Bronchial epithelial cell (primary cell): ENCODE measurements at places on chromosomes 1 and 21.

GRCh38 chr1:111822138-111822537 lies 66.4 kb downstream of the DDX20 start:
- DNase-seq: no peak

DNA sequence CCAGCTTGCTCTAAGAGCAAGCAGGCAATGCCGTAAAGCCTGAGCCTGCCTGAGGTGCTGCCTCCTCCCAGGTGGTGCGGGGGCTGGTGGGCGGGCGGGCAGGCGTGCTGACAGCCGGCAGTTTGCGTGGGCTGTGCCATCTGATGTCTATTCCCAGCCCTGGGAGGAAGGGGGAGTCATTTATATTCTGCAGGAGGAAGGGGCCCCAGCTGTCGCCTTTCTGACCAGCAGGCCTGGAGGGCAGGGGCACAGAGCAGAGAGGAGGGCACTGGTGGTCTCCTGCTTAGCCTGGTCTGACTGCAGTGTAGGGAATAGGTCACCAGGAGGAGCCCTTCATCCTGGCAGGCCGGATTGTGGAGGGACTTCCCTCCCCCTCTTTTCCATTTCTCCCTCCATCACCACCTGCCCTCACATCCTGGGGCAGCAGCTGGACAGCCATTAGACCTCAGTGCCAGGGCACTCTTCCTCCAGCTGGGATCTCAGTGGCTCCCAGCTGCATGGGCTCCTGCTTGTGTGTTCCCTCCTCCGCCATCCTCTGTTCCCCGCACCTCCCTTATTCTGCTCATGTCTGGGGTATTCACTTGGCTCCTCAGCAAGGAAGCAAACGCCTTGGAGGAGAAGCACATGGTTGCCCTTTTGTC lies 4.4 kb downstream of the CYB561D1 start:
- no peak for DNase-seq

- no peak for DNase-seq
These were observed 600 bp downstream of the ASTN1 start for GRCh38 chr1:177163844-177164379.

DNA sequence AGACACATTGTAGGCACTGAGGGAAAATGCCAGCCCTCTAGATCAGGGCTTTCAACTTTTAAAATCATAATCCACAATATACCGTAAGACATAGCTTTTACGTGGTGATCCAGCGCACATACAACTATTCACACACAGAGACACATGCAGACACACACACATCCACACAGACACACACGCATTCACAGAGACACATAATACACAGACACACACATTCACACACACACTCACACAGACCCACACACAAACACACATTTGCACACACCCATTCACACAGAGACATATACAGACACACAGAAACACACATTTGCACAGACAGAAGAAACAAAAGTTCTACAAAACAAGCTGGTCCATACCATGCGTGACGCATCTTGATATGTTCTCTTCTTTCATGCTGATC lies 244.5 kb downstream of the RHOU start:
- DNase-seq: no peak

- no peak for DNase-seq
These were observed 8.8 kb upstream of the FABP3 start for GRCh38 chr1:31381394-31382294.

GRCh38 chr1:25209516-25209915 lies 22.8 kb downstream of the SYF2 start:
- DNase-seq: no peak

DNA sequence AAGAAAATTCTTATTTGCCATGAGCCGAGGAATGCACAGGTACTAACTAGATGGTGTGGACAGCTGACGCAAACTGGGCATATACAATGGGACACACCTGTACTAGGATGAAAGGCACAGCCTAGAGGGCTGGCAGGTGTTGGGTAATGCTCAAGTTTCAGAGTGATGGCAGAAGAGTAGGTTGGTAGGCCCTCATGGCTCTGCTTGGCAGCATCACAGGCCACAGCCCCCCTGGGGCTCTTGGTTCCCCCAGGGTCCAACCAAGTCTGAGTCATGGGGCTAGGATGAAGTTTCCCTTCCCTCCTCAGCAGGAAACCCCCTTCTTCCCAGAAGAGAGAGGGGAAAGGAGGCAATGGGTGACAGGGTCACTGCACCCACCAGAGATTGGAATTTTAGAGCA lies 35.2 kb downstream of the SPEN start:
- DNase-seq: no peak

DNA sequence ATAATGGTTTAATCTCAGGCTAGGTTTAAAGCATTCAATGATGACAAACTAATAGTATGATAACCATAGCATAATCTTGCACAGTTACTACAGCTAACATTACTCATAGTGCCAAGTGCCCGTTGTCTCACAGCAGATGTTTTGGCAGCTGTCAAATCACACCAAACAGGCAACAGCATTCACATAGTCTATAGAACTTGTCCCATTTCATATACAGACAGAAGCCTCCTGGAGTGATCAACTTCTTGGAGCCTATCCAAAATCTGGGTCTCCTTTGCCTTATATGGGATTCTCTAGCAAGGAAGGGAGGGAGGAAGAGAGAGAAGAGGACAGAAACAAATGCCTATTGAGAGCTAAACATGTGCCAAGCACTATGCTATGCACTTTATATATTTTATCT lies 250.6 kb upstream of the ZP4 start:
- no peak for DNase-seq

- peak; percentile 38 for DNase-seq
These were observed 141.8 kb upstream of the ZRANB2 start for GRCh38 chr1:71222668-71223067.

DNA sequence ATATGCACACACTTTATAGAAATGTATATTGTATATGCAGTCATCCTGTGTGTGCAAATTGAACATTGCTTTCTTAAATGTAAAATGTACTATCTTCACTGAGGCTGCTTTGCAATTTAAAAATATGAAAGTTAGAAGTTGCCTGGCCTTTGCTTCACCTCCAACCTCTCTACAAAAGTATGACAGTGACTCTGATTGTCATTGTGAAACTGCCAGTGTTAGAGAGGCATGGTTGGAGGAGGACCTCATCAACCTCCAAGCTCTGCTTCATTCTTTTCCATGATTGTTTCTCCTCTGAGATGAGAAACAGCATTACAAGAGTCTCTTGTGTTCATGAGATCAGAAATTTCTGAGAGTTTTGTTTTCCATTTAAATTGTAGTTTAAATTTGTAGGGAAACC lies 185.5 kb downstream of the ZC3H11B start:
- no peak for DNase-seq

GRCh38 chr21:41067709-41068108 lies 100.3 kb upstream of the BACE2 start:
- no peak for DNase-seq

- no peak for DNase-seq
These were observed 57.2 kb downstream of the AGPAT3 start for GRCh38 chr21:43921979-43922945.

DNA sequence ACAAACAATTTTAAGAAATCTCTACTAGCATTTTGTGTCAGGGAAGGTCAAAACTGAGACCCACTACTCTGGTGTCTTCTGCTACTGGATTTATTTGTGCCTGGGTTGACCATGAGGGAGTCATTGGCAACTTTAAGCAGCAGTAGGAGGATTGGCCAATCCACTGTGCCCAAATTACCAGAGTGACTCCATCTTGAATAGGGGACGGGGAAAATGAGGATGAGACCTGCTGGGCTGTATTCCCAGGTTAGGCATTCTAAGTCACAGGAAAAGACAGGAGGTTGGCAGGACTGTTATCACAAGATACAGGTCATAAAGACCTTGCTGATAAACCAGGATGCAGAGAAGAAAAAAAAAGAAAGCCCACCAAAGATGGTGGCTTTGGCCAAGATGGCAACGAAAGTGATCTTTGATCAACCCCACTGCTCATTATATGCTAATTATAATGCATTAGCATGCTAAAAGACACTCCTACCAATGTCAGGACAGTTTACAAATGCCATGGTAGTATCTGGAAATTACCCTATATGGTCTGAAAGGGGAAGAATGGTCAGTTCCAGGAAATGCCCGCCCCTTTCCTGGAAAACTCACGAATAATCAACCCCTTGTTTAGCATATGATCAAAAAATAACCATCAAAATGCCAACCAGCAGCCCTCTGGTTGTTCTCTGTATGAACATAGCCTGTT lies 200.9 kb downstream of the LTN1 start:
- no peak for DNase-seq

GRCh38 chr1:214330222-214330621 lies 49.3 kb downstream of the SMYD2 start:
- peak; percentile 89 for DNase-seq

GRCh38 chr1:25971066-25971810 lies 26.6 kb downstream of the PAFAH2 start:
- no peak for DNase-seq

DNA sequence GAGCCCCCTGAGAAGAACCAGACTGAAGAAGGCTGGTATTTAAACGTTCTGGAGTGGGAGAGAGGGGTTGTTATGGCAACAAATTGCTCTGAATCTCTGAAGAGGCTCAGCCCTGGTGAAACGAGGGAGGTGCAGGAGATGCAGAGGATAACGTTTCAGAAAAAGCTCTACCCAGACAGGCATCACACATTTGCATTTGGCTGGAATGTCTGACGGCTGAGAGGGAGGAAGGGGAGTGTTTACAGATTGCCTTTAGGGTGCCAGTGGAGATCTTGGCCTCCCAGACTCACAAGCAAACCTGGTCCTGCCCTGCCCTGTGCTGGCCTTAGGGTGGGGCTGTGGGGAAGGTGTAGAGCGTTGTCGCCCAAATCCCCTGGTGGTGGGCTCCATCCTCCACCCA lies 169.0 kb upstream of the AJAP1 start:
- no peak for DNase-seq

DNA sequence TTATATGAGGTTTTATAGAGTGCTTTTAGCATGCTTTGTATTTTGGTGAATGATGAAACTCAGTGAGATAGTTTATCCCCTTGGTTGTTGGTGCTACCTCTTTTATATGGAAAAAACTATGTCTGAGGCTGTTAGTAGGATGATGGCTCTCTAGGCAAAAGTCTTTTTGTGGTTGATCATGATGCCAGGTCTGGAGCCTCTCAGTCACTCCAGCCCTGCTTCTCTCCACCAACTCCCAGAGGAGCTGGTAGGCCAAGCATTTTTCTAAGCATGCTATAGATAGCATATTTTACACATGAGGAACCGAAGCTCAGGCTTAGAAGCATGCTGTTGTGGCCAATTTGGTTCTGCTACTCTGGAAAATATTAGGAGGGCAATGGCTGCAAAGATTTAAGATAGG lies 82.2 kb downstream of the FMN2 start:
- no peak for DNase-seq
